ENCODE measurements at places on chromosomes 12 and 14. TPM values are rescaled to one million over a fixed set of nuclear protein-coding genes. Genes with fewer than 3 reads are reported as not detected.

- H3K4me3 ChIP-seq: no peak overlapping the region
- peak; percentile 49 for DNase-seq
These were observed 23.3 kb upstream of the EMP1 start for GRCh38 chr12:13173012-13173932.

DNA sequence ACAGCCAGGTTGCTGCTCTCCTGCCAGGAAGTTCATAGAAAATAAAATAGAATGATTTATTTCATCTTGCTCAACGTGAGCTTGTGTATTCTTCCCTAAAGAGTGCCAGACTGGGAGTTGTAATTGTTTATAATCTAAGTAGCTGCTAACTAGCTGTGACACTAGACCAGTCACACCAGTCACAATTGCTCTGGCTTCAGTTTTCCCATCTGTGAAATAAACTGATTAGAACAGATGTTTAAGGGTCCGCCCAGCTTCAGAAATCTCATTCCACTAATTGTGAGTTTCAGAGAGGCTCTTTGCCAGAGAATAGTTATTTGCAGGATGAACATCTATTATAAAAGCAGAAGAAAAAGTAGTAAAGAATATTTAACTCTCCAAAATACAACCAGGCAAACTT is 55.6 kb upstream of the ZDHHC17 start:
- H3K36me3 ChIP-seq: no peaks in the 10 kb centered on the region
- no peak overlapping the region for H3K4me3 ChIP-seq
- DNase-seq: no peak
- no peak overlapping the region for H3K27ac ChIP-seq
- peaks cover 5% of the 10 kb centered on the region for H3K4me1 ChIP-seq

GRCh38 chr12:92255741-92256140 is 110.1 kb upstream of the BTG1 start:
- DNase-seq: no peak
- no peak overlapping the region for H3K4me3 ChIP-seq
- no peaks in the 10 kb centered on the region for H3K27me3 ChIP-seq
- H3K36me3 ChIP-seq: peaks cover 1% of the 10 kb centered on the region

DNA sequence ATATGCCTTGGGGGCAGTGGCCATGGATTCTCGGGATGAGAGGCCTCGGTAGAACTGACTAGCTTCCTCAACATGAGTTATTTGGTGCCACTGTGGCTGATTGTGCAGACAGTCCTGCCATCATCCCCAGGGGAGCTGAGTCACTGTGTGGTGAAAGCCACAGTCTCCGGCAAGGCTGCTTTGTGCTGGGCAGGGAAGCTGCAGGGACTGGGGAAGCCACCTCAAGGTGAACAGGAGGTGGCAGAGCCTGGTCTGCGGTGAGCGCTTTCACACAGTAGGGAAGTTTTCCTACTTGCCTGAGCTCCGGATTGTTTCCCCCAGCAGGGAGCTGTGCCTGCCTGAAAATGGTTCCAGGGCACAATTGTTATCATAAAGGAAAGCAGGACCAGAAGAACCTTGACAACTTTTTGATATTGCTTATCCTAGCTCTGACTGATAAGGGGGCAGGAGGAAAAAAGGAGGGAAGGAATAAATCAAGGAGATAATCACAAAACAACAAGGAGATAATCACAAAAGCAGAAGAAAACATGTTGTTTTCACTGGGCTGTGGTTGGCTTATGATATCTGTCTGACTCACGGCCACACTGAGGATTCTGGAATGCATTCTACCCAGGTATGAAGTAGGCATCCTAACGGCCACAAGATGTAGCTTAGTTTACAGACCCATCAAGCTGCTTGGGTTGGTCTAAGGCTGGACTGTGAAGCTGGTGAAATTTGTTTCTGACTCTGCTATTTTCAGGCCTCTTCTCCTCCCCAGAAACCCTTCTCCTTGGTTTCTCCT is 32.2 kb upstream of the GNG2 start:
- DNase-seq: peak; percentile 89
- H3K27me3 ChIP-seq: no peaks in the 10 kb centered on the region
- no peaks in the 10 kb centered on the region for H3K36me3 ChIP-seq
- peak overlapping the region; percentile 48 for H3K27ac ChIP-seq
- H3K4me1 ChIP-seq: no peaks in the 10 kb centered on the region
- H3K4me3 ChIP-seq: no peak overlapping the region

- no peak overlapping the region for H3K27ac ChIP-seq
- no peaks in the 10 kb centered on the region for H3K4me1 ChIP-seq
- H3K36me3 ChIP-seq: no peaks in the 10 kb centered on the region
- no peaks in the 10 kb centered on the region for H3K27me3 ChIP-seq
These were observed 106.7 kb downstream of the KIF26A start for GRCh38 chr14:104245075-104245474.

- peak overlapping the region; percentile 83 for H3K4me3 ChIP-seq
- H3K27me3 ChIP-seq: no peaks in the 10 kb centered on the region
- H3K27ac ChIP-seq: peak overlapping the region; percentile 6
- DNase-seq: no peak
These were observed 2.7 kb downstream of the APOLD1 start for GRCh38 chr12:12788131-12788530.

GRCh38 chr14:101499080-101499479 is 62.2 kb upstream of the DIO3 start:
- no peaks in the 10 kb centered on the region for H3K4me1 ChIP-seq
- H3K36me3 ChIP-seq: no peaks in the 10 kb centered on the region
- no peak overlapping the region for H3K27ac ChIP-seq
- no peak overlapping the region for H3K4me3 ChIP-seq

DNA sequence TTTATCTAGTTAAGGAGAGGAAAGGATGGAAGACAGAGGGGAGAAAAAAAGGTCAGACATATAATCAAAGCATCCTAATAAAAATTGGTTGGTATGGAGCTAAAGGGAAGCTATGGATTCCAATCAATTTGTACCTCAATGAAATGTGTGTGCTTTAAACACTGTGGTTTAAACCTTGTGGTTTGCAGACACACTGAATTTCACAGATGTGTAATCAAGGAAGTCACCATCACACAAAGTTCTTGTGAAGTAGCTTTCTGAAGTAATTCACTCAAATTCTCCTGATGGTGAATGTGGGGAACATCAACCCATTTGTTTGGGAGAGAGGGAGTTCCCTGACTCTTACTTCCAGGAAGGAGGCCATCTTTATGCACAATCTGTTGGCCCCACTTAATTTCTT is 243.3 kb upstream of the KRR1 start:
- no peak for DNase-seq
- H3K4me3 ChIP-seq: no peak overlapping the region
- H3K36me3 ChIP-seq: no peaks in the 10 kb centered on the region

DNA sequence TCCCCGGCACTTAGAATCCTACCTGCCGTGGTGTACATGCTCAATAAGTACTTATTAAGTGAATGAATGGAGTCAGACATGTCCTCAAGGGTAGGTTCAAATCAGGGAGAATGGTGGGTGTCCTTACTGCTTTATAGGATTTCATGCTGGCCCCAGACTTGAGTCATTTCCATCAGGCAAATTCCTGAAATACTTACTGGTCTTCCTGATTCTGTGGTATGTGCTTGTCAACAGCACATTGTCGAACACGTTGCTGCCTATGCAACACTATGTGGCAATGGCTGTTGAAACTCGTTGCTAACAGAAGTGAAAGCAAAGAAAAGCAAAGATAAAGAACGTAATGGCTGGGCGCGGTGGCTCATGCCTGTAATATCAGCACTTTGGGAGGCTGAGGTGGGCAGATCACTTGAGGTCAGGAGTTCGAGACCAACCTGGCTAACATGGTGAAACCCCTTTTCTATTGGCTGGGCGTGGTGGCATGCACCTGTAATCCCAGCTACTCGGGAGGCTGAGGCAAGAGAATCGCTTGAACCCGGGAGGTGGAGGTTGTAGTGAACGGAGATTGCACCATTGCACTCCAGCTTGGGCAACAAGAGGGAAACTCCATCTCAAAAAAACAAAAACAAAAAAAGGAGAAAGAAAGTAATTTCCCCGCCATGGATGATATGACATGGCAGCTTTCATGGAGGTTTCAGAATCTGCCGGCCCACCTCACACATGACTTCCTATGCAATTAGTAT is 214.9 kb downstream of the ZFP36L1 start:
- H3K36me3 ChIP-seq: no peaks in the 10 kb centered on the region
- no peak overlapping the region for H3K27ac ChIP-seq
- no peak overlapping the region for H3K4me3 ChIP-seq
- H3K27me3 ChIP-seq: no peaks in the 10 kb centered on the region
- no peak for DNase-seq

DNA sequence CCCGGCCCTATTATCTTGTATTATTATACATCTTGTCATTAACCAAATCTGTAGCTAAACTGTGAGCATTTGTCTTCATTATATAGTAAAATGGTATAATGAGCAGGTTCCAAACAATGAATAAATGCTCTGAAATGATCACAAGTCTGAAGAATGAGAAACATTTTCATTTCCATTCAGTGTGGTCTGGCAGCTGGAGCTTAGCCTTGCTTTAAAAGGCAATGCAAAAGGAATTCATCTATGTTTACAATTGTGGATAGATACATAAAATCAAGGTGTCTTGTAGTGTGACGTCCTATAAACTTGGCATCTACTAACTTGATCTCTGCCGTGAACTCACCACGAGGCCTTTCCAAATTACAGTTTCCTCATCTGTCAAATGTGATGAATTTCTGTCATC is 168.3 kb downstream of the RMST start:
- no peak overlapping the region for H3K4me3 ChIP-seq
- H3K36me3 ChIP-seq: no peaks in the 10 kb centered on the region
- H3K4me1 ChIP-seq: no peaks in the 10 kb centered on the region

- peak overlapping the region; percentile 95 for H3K4me3 ChIP-seq
- H3K4me1 ChIP-seq: peaks cover 20% of the 10 kb centered on the region
- peaks cover 10% of the 10 kb centered on the region for H3K36me3 ChIP-seq
- DNase-seq: peak; percentile 43
These were observed 2.8 kb upstream of the ARID2 start for GRCh38 chr12:45726603-45727300.

GRCh38 chr14:75303381-75303789 is 24.8 kb downstream of the FOS start:
- DNase-seq: peak; percentile 72
- H3K27me3 ChIP-seq: no peaks in the 10 kb centered on the region
- H3K4me3 ChIP-seq: no peak overlapping the region
- peaks cover 28% of the 10 kb centered on the region for H3K4me1 ChIP-seq

GRCh38 chr12:20366776-20367409 is 1.4 kb upstream of the PDE3A start:
- no peaks in the 10 kb centered on the region for H3K36me3 ChIP-seq
- H3K4me3 ChIP-seq: no peak overlapping the region
- H3K27ac ChIP-seq: no peak overlapping the region
- H3K4me1 ChIP-seq: peaks cover 9% of the 10 kb centered on the region
- H3K27me3 ChIP-seq: peaks cover 40% of the 10 kb centered on the region

DNA sequence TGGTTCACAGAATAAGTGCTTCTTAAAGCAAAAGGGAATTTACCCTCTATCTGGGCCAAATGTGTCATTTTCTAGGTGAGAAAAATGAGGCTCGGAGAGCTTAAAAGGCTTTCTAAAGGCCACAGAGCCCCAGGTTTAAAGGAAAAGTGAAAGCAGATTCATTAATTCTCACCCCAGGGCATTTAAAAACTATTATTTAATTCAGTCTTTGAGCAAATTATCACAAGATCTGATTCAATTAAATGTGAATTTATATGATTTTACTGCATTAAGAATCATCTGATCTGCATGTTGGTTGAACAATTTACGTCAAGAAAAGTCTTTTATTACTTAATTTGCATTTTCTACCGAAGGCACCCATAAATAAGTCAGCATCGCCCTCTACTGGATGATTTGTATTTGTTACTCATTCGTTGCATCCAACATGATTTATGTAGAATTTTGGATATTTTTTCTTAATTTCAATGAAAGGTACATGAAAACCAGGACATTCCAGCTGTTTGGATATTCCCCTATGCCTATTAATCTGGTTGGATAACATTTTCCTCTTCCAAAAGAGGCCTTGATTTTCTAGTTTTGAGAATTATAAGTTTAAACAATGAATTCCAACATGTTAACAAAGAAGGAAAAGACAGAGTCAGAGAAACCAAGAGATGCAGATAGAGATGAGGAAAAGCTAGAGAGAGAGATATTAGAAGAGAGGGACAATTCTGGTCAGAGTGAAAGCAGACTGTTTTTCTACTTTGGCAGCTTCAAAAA is 19.1 kb upstream of the DHRS7 start:
- no peaks in the 10 kb centered on the region for H3K27me3 ChIP-seq
- peaks cover 19% of the 10 kb centered on the region for H3K4me1 ChIP-seq
- peak; percentile 22 for DNase-seq
- no peaks in the 10 kb centered on the region for H3K36me3 ChIP-seq
- H3K27ac ChIP-seq: peak overlapping the region; percentile 89

GRCh38 chr14:31927348-31927832 is 149.7 kb upstream of the ARHGAP5 start:
- H3K27me3 ChIP-seq: no peaks in the 10 kb centered on the region
- peak overlapping the region; percentile 54 for H3K27ac ChIP-seq
- H3K4me1 ChIP-seq: peaks cover 21% of the 10 kb centered on the region
- no peaks in the 10 kb centered on the region for H3K36me3 ChIP-seq
- DNase-seq: peak; percentile 55
- H3K4me3 ChIP-seq: no peak overlapping the region

GRCh38 chr12:51915951-51916350 is 8.6 kb downstream of the ACVRL1 start:
- no peaks in the 10 kb centered on the region for H3K36me3 ChIP-seq
- no peaks in the 10 kb centered on the region for H3K27me3 ChIP-seq
- no peaks in the 10 kb centered on the region for H3K4me1 ChIP-seq
- no peak overlapping the region for H3K4me3 ChIP-seq
- H3K27ac ChIP-seq: no peak overlapping the region

DNA sequence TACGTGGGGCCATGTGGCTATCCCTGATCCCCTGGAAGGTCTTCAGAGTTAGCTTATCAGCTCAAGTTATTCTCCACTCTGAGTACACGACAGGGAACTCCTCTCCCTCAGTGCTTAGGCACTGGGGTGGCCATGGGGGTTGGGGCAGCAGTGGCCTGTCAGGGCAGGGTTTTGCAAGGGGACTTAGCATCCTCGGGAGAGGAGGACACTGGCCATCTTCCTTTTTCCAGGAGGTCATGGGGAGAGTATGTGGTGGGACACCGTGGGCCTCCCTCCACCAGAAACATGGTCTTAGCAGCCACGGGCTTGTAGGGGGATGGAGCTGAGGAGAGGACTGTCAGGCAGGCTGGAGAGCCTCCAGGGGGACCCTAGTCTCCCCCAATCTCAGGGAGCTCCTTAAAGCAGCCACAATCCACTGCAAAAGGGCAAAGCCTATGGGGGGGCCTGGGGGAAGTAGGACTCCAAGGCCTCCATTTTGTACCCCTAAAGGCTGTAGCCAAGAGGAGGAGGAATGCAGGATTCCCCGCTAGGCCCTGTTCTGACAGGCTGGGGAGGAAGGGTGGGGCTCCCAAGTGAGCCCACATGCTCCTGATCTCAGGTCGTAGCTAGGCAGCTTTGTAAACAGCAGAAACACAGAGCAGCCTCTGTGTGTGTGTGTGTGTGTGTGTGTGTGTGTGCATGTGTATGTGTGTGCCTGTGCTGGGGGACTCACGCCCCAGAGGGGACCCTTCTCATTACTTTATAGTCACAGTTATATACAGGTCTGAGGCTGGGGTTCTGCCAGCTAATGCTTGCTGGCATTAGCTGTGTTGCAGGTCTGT is 36.6 kb downstream of the KRT80 start:
- H3K4me1 ChIP-seq: peaks cover 20% of the 10 kb centered on the region
- H3K36me3 ChIP-seq: no peaks in the 10 kb centered on the region
- no peak for DNase-seq
- H3K27me3 ChIP-seq: no peaks in the 10 kb centered on the region

The RNU6-7 gene
- total RNA-seq: not detected

The KRT3 gene
- not detected for total RNA-seq

The CCND2 gene
- 497 TPM for total RNA-seq

The ABCC9 gene
- not detected for total RNA-seq

The PROX2 gene
- total RNA-seq: 0.07 TPM

The TAS2R43 gene
- total RNA-seq: 0.26 TPM

The KRT75 gene
- not detected for total RNA-seq

The GDF3 gene
- total RNA-seq: not detected

The NXPH4 gene
- total RNA-seq: 0.79 TPM
